Activated CD4-positive, alpha-beta T cell treated with anti-CD3 and anti-CD28 coated beads for 1 hour (primary cell): ENCODE measurements at places on chromosomes 7 and 10.

DNA sequence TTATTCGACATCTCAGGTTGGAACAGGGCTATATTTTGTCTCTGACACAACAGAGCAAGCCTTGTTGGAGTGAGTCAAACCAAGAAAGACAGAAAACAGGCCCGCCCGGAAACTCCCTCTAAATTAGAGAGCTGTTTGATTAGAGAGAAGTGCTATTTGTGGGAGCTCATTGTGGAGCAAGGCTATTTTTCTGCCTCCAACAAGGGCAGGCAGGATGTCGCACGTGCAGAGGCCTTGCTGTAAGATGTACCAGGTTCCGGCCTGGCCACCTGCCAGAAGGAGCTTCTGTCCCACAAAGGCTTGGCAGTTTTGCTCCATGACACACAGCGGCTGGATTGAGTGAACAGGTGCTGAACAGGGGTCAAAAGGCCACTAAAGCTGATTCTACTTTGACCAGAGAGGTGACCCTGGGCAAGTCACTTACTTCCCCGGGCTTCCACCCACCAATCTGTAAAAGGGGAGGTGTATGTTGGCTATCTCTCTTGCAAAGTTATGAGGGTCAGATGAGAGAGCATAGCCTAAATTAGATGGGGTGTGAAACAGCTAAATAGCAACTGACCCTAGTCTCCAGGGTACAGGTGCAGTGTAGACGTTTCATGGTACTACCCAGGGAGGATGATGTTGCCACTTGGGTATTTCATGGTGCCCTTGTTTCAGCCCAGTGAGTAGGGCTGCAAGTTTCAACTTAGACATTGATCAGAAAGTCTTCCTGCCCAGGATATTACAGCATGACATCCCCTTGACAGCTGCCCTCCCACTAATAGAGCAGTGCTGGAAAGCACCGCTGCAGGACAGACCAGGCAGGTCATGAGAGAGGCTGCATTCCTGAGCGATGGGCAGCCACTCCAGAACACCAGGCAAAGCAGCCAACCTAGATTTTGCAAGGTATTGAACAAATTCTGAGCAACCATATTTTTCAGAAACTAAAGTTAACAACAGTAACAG lies 62.0 kb downstream of the VSTM4 start:
- DNase-seq: no peak

- DNase-seq: no peak
Measured at GRCh38 chr7:30800785-30801252, 29.6 kb downstream of the MINDY4 start.

GRCh38 chr10:30127120-30127541 lies 67.7 kb upstream of the JCAD start:
- DNase-seq: no peak

DNA sequence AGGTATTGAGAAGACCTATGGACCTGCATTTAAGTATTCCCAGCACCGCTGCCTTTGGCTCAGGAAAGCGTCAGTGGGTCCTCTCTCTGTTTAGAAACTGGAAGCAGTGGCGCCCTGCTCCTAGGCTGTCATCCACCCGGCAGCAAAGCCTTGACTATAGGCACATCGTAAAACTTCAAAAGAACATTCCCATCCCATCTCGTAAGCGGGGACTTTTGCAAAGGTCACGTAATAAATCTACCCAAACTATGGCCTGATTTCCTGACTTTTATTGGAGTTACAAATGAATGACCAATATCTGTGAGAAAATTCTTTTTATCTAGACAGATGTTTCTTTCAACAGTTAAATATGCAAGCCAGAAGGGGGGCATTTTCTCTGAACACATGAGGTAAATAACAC lies 115.8 kb upstream of the TCERG1L start:
- no peak for DNase-seq

DNA sequence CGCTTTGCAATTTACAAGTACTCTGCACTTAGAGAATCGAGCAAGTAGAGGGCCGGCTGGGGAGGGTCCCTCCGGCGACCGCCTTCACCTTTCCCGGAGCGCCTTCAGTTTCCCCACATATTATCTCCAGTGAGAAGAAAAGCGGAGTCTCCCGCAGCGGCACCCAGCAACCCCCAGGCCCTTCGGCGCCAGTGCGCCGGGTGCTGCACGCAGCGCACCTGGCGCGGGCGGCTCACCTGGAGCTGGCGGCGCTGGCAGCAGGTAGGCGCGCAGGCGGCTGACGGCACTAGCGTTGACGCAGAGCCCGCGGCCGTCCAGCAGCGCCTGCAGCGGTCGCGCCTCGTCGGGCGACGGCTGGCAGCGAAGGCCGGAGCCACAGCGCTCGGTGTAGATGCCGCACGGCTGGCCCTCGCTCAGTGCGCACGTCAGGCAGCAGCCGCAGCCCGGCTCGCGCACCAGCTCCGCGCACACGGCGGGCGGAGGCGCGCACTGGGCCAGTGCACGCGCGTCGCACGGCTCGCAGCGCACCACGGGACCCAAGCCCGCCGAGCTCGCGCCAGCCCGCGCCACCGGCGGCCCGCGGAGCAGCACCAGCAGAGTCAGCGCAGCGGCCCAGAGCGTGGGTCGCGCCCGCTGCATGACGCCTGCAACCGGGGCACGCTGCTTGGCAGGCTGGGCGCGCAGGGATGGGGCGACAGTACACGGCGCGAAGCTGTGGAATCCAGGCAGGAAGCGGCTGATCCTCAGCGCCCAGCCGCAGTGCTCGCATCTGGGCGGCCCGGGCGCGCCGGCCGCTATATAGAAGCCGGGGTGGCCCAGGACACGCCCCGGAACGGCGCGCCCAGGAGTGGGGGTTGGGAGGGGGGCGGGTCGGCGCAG lies at the start of gene IGFBP3:
Gene IGFBP3 (minus strand): TSS at position 771 of the 879 bp plus-strand sequence. CDS start 132 bp downstream, at position 639.
- DNase-seq: no peak

- no peak for DNase-seq
Measured at GRCh38 chr7:1131471-1132265, 28.3 kb downstream of the ZFAND2A start.

DNA sequence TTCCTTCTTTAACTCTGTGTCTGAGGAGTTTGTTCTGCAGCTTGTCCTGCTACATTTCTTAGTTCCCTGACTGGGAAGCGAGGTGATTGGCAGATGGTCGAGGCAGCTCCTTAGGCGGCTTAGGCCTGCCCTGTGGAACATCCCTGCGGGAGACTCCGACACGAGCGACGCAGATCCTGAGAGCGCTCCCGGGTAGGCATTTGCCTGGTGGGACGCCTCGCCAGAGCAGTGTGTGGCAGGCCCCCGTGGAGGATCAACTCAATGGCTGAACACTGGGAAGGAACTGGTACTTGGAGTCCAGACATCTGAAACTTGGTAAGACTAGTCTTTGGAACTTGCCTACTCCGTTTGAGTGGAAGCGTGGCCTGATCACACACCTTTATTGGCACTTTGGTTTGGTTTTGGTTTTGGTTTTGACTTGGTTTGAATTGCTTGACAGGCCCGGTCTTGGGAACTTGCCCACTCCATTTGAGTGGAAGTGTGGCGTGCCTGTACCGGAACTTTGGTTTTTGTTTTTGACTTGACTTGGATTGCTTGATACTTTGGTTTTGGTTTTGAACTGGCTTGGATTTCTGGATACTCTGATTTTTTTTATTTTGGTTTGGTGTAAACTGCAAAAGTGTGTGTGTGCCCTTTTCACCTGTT lies 42.6 kb downstream of the MAP3K8 start:
- DNase-seq: no peak

GRCh38 chr10:129772468-129773358 lies 191.4 kb downstream of the EBF3 start:
- no peak for DNase-seq

GRCh38 chr10:95832216-95833041 lies 75.3 kb upstream of the CC2D2B start:
- DNase-seq: no peak

GRCh38 chr7:17044396-17044795 lies 162.6 kb upstream of the AGR3 start:
- DNase-seq: no peak

GRCh38 chr7:26122745-26123144 lies 29.3 kb upstream of the NFE2L3 start:
- DNase-seq: no peak

DNA sequence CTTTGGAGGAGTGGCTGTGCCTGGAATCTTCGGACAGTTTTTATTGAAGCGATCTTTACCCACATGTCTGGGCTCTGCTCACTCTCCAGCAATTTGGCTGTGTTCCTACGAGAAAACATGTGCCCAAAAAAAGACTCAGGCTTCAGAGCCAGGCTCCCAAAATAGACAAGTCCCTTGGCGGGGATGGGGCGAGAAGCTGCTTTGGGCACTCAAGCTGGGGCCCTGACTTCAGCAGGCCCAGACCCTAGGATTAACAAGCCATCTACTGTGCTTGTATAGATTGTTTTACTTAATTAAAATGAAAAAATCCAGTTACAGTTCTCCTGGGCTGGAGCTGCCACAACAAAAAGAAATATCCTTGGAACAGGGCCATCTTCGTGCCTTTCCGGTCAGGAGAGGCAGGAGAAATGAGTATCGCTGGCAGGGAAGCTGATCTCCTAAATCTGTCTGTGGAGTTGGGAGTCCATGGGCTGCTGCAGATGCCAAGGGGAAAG lies 51.4 kb upstream of the PDCD4 start:
- no peak for DNase-seq

- DNase-seq: no peak
Measured at GRCh38 chr7:90401989-90402388, 1.3 kb upstream of the CLDN12 start.

- no peak for DNase-seq
Measured at GRCh38 chr10:49083261-49083660, 32.1 kb downstream of the VSTM4 start.

GRCh38 chr10:132706701-132707100 lies 79.2 kb downstream of the NKX6-2 start:
- no peak for DNase-seq

DNA sequence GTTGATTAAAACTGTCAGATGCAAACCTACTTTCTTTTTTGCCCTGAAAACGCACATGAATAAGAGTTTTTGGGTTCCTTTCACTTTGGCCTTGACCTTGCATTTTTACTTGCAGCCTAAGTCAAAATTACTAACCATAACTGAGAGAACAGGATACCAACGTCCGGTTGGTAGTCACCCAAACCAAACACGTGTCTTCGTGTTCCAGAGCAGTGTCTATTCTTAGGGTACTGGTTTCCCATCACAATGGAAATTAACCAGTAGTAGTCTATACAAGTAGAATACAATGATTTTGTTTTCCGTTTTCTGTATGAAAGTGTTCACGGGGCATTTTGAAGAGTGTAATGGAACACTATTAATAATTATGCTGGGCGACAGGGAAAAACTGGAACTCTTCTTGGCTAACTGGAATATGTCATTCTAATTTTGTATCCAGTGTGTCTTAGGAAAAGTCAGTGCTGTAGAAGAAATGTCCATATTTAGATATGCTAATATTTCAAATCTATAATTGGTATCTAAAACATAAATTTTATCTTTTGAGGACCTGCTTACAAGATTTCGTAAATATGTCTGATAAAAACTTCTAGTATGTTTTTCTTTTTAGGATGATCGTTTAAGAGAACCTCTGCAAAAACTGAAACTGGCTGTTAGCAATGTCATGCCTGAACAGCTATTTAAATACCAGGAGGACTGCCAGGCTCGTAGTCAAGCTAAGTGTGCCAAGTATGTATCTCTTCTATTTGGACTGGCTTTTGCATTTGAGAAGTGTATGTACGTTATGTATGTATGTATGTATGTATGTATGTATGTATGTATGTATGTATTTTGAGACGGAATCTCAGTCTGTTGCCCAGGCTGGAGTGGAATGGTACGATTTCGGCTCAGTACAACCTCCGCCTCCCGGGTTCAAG lies 40.9 kb downstream of the UBN2 start:
- DNase-seq: no peak

- no peak for DNase-seq
Measured at GRCh38 chr7:43362652-43363034, 220.3 kb upstream of the STK17A start.

DNA sequence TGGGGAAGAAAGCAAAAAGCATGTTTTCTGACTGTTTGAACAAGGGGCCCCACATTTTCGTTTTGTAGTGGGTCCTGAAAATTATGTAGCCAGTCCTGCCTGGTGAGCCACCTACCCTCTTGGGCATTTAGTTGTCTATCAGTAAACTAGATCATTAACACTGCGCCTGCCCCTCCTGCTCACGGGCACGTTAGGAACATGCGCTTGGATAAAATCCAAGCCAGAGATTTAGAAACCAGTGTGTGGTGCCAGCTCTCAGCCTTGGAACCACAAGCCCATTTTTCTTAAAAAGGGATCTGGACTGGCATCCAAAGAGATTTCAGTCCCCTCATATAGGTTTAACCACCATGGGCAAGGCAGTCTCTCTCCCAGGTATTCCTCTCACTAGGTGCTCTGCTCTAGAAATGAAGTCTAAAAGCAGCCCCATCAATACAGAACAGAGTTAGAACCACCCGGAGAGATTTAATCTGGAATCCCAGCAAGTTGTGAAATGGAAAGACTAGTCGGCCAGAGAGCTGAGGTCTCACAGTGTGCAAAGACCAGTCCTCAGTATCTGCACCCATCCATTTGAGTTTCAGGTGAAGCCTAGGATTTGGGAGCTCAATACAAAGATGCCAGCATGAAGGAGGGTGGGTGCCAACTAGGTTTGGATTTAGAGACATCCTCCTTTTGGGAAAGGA lies 123.9 kb upstream of the TCF7L2 start:
- DNase-seq: no peak
